ENCODE measurements at places on chromosomes 7 and 10.

DNA sequence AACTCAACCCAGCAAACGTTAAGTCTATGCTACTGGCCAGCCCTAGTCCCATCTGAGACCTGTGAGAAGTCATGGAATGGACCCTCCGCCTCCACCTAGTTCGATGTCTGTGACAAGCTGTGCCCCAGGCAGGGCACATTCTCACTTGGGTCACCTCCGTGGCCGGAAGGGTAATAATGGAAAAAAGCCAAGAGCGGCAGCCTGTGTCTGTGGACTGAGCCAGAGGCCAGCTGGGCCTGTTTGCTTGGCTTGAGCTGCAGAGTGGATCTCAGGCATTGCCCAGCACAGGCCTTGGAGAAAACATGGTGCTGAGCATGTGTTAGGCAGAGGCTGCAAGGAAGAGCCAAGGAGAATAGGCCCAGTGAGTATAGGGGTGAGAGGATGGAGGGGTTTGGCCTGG is 97.8 kb downstream of the GALNT17 start:
- no peak for DNase-seq

- no peak for DNase-seq
These were observed 60.0 kb upstream of the PDLIM1 start for GRCh38 chr10:95350830-95351228.

GRCh38 chr10:44500451-44500850 is 115.6 kb upstream of the CXCL12 start:
- DNase-seq = no peak

DNA sequence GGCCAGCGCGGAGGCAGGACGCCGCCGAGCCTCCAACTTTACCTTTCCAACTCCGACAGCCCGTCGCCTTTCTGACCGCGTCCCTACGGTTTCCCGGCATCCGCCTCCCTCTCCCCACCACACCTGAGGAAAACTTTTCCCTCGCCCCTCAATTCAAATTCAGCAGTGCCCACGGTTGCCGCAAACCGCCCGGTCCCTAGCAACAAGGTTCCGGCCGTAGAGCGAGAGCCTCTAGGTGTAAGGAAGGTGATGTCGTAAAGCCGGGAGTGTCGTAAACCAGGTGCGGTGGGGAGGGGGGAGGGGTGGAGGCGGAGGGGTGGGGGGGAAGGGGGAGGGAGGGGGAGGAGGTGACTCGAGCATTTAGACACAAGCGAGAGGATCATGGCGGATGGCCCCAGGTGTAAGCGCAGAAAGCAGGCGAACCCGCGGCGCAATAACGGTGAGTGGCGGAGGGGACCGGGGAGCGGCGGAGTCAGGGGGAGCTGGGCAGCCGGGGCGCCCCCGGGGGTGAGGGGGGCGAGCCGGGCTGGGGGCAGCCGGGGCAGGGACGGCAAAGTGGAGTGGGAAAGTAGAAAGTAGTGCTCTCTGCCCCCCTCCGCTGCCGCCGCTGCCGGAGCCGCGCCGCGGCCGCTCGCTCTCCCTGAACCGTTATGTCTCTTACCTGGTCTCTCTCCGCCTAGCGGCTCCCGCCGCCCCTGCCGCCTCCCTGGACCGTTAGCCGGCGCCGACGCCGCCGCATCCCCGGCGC is at the start of gene ZEB1:
TSS of gene ZEB1 (plus strand) at position 363 of the 748 bp plus-strand sequence. CDS start at position 382, 19 bp downstream.
- DNase-seq = peak; percentile 89

- DNase-seq = no peak
These were observed 218.1 kb downstream of the CELF2 start for GRCh38 chr10:11235771-11236170.

DNA sequence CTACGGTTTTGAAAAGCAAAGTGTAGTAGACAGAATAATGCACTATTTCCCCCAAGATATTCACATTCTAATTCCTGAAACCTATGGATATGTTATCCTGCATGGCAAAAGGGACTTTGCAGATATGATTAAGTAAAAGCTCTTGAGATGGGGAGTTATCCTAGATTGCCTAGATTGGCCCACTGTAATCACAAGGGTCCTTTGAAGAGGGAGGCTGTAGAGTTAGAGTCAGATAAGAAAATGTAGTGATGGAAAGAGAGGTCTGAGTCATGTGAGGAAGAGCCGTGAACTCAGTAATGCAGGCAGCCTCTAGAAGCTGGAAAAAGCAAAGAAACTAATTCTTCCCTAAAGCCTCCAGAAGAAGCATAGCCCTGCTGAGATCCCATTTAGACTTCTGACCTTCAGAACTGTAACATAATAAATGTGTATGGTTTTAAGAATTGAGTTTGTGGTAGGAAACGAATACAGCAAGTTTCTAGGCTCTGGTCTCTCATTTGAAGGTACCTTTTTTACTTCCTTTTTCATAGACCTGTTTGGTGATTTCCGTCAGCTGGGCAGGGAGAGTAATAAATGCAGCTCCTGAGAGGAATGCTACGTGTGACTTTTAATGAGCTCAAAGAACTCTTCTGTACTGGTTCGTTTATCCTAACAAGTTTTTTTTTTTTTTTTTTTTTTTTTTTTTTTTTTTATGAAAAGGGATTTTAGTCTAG is 41.9 kb upstream of the NXPH1 start:
- DNase-seq = no peak

DNA sequence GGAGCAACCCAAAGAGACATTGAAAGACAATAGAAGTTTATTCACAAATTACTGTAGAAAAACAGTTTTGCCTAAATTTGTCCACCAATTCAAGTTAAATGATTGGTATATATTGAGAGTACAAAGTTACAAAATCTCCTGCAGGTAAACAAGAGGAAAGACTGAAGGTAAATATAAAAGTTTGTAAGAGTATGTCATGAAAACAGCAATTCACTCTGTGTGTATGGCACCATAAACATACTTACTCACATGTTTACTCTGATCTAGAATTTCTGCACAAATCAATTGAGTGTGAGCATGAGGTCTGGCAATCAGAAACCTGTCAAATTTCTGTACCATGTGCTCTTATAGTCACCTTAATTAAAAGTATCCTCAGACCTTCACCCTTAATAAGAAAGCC is 800.9 kb upstream of the MBL2 start:
- DNase-seq = no peak

- DNase-seq = peak; percentile 52
These were observed 112.0 kb downstream of the NT5C2 start for GRCh38 chr10:103080891-103081581.

GRCh38 chr7:88254721-88255424 is 35.0 kb upstream of the SRI start:
- no peak for DNase-seq

DNA sequence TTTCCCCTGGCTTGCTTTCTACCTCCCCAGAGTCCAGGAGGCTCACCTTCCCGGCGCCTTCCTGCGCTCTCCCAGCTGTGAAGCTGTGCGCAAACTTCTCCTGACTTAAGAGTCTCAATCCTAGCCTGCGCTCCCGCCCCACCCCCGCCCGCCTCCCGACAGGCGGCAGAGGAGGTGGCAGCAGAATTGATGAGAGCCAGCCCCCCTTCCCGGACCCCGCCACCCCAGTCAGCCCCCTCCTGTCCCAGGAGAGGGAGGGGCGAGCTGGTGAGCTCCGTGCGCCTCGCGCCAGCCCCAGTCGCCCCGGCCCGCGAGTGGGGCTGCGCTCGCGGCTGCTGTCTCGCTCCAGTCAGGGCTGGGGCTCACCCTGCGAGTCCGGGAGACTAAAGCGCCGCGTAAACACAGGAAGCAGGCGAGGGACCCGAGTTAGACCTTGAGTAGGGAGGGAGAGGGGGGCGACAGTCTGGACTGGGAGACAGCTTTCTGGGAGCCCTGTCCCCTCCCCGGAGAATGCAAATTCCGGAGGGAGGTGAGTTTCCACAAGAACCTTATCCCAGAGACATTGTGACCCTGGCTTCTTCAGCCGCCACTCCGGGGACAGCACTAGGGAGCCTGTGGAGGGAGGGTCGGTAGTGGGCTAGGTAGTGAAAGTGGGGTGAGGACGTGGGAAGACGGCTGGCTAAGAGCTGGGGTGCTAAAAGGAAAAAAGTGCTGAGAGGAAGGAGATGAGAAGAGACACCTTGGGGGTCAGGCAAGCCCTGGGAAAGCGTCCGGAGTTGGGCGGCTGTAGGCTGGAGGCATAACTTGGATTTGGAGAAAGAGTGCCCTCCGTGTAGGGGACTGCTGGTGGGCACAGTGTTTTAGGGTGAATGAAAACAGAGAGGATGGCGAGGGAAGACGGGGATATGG is at the start of gene CALCR:
TSS of gene CALCR (minus strand) at position 79 of the 909 bp plus-strand sequence. CDS start 87,743 bp downstream, outside the sequence.
- DNase-seq = no peak

DNA sequence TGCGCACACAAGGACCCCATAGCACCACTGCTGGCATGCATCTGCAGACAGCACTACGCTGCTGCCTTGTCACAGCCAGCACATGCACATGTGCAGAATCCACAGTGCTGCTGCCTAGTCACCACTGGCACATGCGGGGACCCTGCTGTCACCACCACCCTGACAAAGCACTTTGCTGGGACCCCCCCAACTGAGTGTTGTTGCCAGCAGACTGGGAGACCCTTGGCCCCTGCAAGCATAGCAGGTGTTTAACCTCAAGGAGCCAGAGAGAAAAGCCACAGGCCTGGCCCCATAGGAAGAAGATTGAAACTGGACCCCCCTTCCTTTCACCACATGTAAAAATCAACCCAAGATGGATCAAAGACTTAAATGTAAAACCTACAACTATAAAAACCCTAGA is 211.2 kb downstream of the ITGB1 start:
- DNase-seq = no peak

- no peak for DNase-seq
These were observed 87.3 kb upstream of the STK17A start for GRCh38 chr7:43495572-43495971.

DNA sequence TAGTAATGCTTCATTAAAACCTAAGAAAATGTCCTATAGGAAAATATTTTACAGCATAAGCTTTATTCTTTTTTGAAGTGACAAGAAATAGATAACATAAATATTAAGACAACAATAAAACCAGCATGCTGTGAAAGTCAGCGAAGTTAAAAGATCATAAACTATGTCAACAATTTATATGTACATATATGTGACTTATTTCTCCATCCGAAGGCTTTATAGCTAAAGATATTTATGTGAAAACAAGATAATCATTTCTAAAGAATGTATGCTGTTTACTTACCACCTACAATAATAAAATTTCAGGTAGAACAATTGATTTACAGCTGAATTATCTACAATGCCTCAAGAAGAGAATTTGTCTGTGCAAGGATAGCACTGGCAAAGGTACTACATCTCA is 283.4 kb downstream of the CRPPA start:
- no peak for DNase-seq

DNA sequence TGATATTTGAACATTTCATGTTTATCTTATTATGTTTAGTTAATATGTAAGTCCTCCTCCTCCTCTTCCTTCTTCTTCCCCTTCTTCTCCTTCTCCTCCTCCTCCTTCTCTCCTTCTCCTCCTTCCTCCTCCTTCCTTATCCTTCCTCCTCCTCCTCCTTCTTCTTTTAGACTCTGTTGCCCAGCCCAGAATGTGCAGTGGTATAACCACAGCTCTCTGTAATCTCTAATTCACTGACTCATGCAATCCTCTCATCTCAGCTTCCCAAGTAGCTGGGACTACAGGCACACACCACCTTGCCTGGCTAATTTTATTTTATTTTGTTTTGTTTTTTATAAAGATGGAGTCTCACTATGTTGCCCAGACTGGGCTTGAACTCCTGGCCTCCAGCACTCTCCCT is 83.4 kb upstream of the ODAD2 start:
- no peak for DNase-seq

GRCh38 chr7:36653008-36653662 is 71.2 kb downstream of the AOAH start:
- no peak for DNase-seq

DNA sequence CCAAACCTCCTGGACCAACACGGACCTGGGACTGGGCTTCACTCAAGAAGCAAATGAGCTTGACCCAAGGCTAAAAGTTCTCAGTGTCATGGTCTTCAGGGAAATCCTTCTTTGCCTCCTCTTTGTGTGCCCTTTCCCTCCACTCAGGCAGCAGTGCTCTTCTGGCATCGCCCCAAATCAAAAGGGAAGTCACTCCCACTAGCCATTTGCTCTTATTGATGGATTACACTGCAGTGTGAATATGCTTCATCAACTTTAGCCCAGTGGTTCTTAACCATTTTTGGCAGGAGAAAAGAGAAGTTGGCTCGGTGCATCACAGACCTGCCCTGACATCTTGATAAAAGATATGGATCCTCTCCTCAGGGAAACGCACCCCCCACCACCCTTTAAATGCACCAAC is 19.2 kb upstream of the IKZF1 start:
- no peak for DNase-seq

DNA sequence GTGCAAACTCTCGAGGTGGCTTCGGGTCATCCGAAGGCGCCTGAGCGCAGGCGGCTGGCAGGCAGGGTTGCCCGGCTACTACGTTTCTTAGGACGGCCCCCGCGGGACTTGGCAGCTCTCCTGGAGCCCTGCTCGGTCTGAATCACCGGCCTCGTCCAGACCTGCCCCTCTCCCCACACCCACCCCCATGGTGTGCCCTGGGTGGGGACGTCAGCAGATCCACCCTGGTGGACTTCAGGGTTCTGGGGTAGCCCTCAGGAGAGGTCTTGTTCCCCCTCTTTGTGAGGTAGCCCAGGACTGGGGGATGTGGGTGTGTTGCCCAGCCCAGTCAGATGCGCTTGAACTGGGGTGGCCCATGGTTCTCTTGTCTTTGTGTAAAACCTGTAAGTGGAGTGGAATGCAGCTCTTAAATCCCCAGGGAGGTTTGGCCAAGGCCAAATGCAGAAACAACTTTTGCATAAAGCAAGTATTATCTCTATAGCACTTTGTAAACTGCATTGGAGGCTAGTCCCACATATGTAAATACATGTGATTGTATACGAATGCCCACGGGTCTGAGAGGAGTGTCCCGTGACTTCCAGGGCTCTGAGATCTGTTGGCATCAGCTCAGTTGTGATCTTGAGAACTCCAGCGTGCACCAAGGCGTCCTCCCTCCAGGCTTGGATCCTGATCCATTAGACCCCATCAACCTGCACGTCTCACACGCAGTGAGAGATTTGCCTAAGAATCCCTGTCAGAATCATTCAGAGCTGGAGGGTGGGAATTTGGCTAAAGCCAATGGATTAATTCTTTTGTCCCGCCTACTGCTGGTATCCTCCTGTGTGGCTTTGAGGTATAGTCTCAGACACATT is 1.8 kb downstream of the PFKFB3 start:
- peak; percentile 83 for DNase-seq

- DNase-seq = no peak
These were observed 23.1 kb downstream of the DNAJB9 start for GRCh38 chr7:108592646-108593201.

- no peak for DNase-seq
These were observed 305.9 kb upstream of the RNF32 start for GRCh38 chr7:156334636-156335035.

GRCh38 chr7:17560516-17560915 is 262.1 kb downstream of the AHR start:
- DNase-seq = no peak

GRCh38 chr10:77131214-77131613 is 506.4 kb downstream of the KCNMA1 start:
- no peak for DNase-seq

GRCh38 chr10:104067525-104067924 is 18.2 kb downstream of the COL17A1 start:
- no peak for DNase-seq

- no peak for DNase-seq
These were observed 67.8 kb downstream of the CPVL start for GRCh38 chr7:29078311-29079260.

GRCh38 chr10:78846071-78846470 is 222.7 kb upstream of the ZMIZ1 start:
- DNase-seq = no peak
